ENCODE measurements at places on chromosomes 16 and 17.

DNA sequence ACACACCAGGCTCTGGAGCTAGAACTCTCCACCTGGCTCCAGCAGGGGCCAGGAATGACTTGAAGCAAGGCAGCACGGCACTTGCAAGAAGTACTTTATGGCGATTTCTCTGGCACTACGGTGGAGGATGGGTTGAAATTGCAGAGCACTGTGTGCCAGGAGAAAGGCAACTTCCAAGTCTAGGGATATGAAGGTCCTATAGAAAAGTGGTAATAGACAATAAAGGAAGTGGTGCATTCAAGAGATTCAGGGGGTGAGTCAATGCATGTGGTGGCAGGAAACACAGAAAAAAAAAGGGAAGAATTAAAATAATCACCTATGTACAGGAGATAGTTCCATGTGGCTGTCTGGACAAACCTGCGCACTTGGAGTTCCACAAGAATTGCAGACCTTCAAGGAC is 240.3 kb upstream of the DYNLRB2 start:
- no peak for DNase-seq

DNA sequence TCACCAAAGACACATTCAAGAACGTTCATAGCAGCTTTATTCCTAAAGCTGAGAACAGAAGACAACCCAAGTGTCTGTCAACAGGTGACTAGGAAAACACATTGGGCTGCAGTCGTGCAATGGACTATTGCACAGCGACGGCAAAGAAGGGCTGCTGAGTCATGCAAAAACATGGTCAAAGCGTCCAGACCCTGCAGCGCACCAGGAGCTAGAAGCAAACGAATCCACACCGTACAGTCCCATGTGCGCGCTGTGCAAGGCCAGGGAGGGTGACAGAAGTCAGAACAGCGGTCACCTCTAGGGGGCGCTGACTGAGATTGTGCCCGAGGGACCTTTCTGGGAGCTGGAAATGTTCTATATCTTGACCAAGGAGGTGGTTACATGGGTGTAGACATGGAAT is 266.4 kb downstream of the MAF start:
- DNase-seq: no peak

- DNase-seq: no peak
These were observed 35.3 kb upstream of the YPEL2 start for GRCh38 chr17:59296190-59296589.

DNA sequence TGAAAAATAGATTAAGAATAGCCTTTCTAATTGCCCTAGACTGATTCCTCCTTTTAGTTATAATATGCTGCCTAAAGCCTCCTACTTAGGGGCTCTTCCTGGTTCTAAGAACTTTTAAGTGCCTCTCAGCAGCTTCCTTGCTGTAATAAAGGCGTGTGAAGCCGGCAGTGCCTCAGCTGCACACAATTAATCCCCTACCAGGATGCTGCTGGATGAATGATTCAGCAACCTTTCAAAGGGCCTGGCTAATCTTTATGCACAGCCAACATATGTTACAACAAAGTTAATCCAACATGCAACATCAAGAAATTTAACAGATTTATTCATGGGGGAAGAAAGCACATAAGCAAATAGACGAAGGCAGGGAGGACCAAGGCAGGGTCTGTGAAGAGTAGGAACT is 145.2 kb downstream of the PMP22 start:
- DNase-seq: no peak

All from NCI-H1694 (cell line).